Keratinocyte (primary cell): ENCODE measurements at places on chromosomes 2 and 18.

GRCh38 chr2:2271469-2271941, 59.6 kb downstream of the MYT1L start:
- no peak for DNase-seq

DNA sequence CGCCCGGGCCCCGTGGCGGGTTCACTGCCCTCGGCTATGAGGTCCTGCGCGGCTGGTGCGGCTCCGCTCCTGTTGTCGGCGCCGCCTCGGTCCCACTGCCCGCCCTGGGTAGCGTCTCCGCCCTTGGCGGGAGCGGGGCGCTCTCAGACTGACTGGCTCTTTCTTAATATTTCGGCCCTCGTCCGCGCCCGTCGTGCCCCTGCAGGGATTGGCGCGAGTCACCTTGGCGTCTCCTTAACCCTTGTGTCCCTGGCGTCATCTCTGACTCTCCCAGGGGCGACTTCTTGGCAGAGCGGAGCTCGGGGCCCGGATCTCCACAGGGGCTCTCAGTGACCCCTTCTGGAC, 1.3 kb downstream of the PTMA start:
- DNase-seq = no peak

DNA sequence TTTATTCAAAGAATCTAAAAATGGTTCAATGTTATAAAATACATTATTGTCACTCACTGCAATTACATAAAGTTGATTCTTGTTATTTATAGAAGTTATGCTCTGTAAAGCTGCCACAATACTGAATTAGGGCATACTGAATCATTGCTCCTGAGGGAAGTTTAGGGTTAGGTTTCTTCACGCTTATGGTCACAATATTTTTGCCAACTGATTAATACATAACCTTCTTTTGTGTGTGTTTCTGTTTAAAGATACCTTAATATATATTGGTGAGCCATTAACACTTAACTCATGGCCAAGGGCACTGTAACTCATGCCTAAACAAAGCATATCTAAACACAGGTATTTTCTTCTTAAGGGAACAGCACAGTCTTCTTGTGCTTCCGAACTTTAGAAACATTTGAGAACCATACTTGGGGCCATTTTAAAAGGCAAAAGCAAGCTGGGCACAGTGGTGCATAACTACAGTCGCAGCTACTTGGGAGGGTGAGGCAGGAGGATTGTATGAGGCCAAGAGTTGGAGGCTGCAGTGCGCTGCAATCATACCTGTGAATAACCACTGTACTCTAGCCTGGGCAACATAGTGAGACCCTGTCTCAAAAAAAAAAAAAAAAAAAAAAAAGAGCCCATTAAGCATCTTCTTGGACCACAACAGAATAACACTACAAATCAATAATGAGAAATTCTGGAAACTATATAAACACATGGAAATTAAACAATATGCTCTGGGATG, 15.6 kb downstream of the DARS1 start:
- DNase-seq = no peak

DNA sequence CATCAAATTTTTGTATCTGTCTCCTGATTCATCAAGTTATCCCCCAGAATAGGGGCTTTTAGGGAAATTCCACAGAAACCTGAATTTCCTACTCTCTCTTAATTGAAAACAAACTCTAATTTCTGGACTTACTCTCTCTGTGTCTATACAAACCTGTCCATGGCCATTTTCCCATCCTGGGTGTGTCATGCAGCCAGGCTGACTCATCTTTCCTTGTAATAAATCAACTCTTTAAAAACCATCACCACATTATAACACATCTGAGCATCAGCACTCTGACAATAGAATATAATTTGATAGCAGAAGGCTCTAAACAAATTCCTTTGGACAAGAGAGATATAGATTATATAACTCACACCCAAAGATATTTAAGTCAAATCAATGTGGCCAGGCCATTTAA, 610.2 kb downstream of the DCC start:
- DNase-seq = no peak

GRCh38 chr2:72895154-72895553, 7.9 kb downstream of the SPR start:
- no peak for DNase-seq

DNA sequence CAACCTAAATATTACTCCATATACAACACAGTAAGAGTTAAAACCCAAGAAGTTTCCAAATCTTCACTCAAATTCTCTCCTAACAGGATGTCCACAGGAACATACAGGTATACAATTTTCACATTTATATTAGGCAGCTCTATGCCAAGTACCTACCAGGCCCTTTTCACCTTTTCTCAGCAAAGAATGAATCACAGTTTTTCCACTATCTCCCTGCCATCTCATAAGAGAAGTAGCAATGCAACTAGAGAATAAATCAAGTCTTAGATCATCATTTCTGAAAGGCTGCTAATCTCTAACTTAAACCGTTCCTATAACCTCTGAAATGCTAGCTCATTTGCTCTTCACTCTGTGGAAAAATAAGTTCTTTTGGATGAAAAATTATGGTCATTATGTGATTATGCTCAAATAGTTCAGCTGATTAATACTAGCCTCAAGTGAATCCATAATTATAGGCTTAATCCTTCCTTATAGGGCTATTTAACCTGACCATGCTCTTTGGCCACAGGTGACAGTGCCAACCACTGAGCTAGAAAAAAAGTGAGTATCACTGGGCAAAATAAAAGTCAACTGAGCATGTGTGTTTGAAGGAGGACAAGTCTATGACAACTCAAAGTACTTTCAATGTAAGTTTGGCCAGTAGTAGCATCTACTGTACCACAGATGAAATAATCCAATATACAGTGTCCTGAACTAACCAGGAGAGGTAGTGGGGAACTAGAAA, 79.7 kb downstream of the COBLL1 start:
- DNase-seq = no peak

DNA sequence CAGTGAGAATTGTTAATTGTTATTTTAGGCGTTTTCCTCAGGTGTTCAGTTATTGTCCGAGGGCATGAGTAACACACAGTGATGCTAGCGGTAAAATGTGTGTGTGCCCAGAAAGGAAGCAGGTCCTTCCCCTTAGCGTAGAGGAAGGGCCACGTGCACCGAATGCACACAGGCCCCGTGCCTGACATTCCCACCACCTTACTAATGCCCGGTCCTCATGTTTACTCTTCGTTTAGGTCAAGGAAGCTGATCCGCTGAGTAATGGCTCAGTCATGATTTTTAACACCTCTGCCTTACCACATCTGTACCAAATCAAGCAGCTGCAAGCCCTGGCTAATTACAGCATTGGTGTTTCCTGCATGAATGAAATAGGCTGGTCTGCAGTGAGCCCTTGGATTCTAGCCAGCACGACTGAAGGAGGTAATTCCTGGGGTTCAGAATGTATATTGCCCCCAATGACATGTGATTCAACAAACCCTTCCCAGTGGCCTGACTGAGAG, 76.7 kb downstream of the MERTK start:
- DNase-seq = peak; percentile 99

DNA sequence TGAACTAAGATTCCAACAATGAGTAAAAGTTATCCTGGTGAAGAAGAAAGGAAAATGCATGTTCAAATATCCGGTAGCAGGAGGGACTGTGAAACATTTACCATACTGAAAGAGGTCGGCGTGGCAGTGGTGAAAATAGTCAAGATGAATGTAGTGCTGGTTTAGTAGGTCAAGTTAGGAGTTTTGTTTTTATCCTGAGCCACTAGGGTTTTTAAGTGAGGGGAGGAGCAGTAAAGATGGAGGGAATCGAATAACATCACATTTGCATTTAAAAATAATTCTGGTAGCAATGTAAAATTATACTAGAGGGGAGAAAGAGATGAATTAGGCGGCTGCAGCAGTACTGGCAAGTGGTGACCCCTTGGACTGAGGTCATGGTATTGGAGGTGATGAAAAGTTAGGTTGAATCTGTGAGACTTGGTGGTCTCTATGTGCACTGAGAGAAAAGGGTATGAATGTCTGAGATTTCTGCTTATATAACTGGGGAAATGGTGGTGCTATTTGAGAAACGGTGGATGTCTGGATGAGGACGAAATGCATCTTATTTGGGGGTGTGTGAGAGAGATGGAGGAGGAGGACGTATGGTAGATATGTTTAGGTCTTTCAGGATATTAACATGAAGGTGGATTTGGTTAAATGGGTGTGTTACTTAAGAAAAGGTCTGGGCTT, 5.9 kb downstream of the VAPA start:
- no peak for DNase-seq

- no peak for DNase-seq
These were observed 190.4 kb downstream of the NRP2 start for GRCh38 chr2:205872716-205873115.

DNA sequence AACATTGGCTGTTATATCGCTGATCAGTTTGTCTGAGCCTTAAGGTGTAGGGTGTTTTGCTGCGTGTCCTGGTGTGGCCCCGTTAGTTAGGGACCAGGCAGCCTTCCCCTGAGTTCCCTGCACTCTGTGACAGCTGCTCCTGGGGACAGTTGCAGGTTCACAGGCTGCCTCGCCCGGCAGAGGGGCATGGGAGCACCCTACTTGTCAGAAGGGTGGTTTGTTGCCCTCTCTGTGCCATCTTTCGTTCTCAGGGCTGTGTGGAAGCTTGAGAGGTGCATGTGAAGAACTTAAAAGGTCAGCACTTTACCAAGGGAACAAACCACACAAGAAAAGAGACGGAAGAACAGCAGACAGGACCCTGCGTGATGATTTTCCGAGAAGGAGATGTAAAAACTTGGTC, 159.6 kb downstream of the LDLRAD4 start:
- DNase-seq = no peak

- DNase-seq = no peak
These were observed 35.5 kb upstream of the YWHAQ start for GRCh38 chr2:9666306-9666705.

- no peak for DNase-seq
These were observed 24.5 kb downstream of the FBXO41 start for GRCh38 chr2:73259704-73260337.

GRCh38 chr2:86048888-86049287, 56.8 kb downstream of the POLR1A start:
- DNase-seq = no peak

- no peak for DNase-seq
These were observed 78.4 kb upstream of the ARL5A start for GRCh38 chr2:151906633-151906998.

- no peak for DNase-seq
These were observed 48.3 kb downstream of the CABLES1 start for GRCh38 chr18:23183411-23184150.

DNA sequence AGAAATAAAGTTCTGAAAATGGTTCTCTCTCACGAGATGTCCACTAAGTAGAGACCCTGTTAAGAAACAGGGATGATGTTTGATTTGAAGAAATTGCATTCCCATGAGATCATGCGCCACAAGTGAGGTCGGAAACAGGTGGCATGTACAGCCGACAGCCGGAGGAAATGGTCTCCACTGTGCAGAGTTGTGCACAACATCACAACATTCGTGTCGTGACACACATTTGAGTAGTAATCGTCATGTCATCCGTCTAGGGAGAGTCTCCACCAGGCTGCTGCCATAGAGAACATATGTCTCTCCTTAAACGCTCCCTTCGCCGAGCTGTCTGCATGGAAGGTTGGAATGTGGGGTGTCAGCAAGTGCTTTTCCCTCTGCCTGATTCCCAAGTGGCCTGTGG, 84.7 kb downstream of the ASAP2 start:
- no peak for DNase-seq
